ENCODE measurements at places on chromosomes 5 and 9. TPM values are rescaled to one million over a fixed set of nuclear protein-coding genes. Genes with fewer than 3 reads are reported as not detected.
A peak's percentile ranks its signal among the peaks of the same experiment; 100 is the strongest.

DNA sequence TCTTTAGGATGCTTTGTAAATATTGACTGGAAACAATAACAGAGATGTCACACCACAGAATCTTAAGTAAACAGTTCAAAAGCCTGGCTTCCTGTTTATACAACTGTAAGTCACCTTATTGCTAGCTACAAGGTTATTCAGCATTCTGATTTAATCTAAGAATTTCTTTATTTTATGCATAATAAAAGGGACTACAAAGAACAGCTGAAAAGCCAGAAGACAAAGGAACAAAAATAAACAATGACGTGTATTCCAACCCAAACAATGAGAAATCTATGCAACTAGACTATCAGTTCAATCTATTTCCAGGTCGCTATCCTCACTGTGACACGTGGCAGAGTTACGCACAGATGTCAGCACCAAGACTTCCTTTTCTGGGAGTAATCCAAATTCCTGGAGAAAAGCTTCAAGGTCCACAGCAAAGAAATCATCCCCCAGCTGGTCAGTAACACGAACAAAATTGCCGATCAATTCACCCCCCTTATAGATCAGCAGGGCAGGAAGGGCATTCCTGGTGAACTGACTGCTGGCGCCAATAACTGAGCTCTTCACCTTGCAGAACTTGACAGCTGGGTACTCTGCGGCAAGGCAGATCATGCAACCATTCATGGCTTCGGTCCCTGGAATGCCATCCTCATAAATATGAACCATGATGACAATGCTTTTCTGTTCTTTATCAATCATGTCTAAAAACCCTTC lies 8.4 kb downstream of the PDCL start:
- peak; percentile 36 for DNase-seq

DNA sequence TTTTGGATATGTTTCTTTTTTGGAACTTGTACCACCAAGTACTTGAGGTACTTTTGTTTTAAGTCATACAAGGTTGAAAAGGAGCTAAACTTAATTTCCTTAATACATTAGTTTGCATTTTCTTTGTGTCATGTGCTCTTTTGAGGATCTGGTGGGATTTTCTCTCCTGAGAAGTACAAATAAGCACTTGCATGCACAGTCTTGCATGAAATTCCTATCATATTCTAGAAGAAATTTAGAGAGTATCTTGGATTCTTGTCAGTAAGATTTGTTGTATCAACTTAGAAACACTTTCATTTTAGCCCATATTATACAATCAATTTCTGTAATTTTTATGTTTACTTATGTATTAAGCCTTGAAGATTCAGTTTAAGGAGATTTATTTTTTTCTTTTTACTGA lies 64.9 kb downstream of the CCNH start:
- no peak for DNase-seq

DNA sequence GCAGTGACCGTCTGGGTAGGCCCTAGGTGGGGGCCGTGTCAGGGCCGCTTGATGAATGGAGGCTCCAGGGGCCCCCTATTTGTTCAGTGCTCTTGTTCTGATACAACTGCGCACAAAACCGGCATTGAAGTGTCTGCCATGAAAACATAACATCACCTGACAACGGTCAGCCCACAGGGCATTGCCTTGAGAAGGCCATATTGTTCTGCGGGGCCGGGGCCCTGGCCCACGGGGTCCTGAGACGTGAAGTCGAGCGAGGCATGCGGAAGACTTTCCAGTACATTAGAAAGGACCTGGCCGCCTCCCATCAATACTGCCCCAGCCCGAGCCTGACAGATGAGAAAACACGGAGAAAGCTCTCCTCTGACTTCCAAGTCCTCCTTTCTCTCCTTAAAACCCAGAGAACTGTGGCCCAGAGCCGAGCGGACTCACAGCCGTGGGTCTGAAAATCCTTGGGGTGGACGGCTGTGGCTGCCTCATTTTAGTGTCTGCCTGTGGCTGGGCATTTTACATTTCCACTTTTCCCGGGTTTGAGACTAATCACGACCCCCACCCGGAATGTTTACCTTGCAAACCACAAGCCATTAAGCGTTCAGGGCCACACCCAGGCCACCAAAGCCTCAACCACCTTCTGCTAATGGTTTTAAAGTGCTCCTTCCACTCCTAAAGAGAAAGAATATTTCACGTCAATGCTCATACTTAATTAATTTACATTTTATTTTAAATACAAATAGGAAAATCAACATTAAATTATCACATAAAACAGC lies 391.0 kb upstream of the IRX2 start:
- DNase-seq = no peak

DNA sequence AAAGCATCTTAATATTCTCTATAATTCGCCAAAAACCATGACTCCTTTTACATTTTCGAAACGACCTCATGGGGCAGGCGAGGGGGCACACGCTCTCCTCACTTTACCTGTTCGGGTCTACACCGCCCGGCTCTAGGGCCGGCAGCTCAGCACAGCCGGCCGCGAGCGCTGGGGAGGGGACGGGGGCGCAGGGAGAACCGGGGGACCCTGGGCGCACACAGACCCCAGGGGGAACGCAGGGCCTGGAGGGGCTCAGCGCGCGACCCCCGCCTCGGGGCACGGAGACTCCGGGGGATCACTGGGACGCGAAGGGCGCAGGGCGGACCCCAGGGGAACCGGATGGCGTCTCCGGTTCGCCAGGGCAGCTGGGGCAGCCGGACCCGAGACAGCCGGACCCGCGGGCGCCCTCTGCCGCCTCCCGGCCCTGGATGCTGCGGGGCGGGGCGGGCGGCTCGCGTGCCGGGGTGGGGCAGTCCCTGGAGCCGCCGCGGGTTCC lies at the start of gene AHRR:
Gene AHRR (plus strand): TSS at position 485 of the 496 bp plus-strand sequence. CDS start 22,189 bp downstream, outside the sequence.
- no peak for DNase-seq

DNA sequence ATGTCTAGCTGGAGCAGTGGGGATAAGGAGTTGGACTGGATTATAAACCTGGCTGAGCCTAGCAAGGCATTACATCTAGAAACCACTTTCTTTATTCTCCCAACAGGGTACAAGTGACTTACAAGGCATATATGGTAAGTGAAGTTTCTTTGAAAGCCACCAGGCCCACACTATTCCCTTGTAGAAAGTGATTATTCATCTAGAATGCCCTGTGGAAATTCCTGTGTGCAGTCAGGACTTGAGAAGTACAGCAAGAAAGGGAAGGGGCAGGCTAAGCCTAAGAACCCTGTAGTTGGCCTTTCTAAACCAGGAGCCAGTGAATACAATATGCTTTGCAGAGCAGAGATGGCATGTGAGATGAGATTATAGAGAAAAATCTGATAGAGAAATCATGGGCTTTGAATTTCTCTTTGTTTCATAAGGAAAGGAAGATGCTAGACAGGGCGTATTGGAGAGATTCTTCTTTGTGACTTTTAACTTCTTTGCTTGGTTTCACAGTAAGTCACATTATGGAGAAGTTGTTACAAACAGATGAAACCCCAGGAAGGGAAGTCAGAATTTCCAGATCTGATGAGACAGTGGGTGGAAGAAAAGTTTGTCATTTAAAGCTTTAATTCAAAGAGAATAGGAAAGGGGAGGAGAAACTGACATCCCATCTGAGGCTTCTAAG lies 321.7 kb downstream of the NDUFS4 start:
- DNase-seq = no peak

DNA sequence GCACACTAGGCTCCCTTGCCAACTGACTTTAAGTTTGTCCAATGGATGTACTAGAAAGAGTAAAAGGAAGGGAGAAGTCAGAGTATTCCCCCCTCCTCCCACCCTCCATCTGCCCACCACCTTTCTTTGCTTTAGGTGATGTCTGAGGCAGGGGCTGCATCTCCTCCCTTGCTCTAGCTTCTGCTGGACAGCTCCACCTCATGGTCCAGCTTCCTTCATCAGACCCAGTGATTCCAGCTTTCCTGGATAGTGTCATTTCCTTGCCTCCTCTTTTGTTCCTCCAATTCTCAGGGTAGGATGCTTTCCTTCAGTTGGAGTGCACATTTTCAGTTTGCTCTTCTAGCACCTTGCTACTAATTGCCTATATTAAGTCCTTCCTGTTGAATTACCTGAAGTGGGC lies 67.4 kb downstream of the RAD23B start:
- DNase-seq = no peak

GRCh38 chr5:40046792-40047191 lies 622.0 kb upstream of the DAB2 start:
- DNase-seq = no peak

DNA sequence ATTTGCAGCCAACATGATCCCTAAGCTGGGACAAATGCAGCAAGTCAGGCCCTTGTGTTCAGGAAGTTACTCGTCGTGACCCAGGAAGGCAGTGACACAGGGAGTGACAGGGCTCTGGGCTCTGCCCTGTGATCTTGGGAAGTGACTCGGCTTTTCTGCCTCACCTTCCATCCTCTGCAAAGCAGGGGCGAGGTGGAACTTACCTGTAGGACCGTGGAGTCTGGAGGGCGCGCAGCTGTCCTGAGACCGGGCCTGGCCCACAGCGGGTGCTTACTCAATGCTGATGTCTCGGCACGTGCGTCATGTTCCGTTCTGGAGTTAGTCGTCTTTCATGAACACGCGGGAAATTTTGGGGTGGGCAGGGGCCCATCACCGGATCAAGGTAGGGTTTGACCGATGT lies 22.8 kb upstream of the LPCAT1 start:
- DNase-seq = peak; percentile 58

DNA sequence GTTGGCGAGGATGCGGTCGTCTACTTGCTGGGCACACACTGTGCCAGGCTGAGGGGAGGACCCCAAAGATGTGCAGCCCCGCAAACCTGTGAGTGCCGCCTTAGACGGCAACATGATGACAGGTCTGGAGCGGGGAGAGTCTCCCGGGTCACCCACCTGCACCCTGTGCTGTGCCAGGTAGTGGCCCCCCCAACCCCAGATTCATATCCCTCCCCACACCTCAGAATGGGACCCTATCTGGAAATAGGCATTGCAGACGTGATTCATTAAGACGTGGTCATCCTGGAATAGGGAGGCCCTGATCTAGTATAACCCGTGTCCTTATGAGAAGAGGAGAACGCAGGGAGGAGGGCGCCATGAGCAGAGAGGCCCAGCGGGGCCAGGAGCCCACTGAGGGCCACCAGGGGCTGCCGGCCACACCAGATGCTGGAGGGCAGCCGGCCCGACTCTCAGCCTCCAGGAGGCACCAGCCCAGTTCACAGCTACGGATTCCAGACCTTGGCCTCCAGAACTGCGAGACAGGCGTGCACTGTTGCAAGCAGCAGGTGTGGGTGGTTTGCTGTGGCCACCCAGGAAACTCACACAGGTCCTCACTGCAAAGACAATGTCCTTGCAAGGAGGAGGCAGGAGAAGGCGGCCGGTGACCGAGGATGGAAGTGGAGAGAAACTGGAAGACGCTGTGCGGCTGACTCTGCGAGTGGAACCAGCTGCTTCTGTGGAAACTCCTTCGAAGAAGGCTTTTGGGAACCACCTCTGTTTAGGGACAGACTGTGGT lies 131.9 kb upstream of the LPCAT1 start:
- peak; percentile 42 for DNase-seq

DNA sequence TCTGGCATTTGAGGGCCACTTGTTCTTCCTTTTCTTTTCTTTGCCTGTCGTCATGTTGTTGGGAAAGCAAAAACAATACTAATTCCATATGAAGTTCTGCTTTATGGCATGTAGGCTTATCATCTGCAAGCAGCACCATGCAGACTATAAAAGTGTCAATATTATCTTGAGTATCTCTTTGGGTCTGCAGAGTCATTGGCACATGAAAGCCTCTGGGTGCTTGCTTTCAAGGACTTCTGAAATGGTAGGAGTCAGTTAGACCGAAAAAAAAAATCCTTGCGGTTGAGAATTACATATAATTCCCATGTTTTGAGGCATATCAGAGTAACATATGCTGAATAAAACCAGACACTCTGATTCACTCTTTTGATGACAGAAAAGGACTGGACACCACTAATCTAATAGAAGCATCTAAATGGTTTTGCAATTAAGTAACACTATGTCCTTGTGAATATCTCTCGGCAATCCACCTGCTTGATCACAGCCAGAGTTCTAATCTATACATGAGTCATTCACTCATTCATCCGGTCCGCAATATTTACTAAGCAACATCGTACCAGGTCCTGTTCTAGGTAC lies 44.4 kb downstream of the GNAQ start:
- DNase-seq = no peak

GRCh38 chr5:141637767-141638419 lies 1.1 kb downstream of the RELL2 start:
- DNase-seq = no peak

- no peak for DNase-seq
Measured at GRCh38 chr9:32394381-32395049, 10.1 kb downstream of the ACO1 start.

DNA sequence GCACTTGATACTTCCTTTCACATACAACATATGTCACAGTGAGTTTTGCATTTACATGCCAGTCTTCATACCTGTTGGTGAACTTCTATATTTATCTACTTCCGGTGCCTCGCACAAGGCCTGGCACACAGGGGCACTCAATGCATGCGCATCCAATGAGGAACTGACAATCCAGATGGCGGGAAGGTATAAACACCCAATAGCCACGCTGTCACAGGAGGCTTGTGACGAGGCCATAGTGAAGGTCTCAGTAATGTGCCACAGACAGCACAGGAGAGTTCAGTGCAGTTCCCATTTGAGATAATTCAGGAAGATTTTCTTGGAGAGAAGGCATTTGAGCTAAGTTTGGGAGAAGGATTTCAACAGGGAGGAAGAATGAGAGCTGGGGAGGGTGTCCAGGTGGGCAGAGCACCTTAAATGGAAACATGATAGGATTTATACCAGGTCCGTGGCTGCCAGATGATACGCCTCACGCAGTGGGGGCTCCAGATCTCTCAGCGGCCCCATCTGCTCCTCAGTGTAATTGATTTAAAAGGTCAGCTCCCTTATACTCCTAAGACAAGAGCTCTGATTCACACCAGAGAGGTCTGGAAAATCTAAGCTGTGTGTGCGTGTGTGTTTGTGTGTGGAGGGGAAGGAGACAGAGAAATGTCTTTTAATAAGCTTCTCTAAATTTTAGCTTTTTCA lies 206.2 kb downstream of the DCP2 start:
- no peak for DNase-seq

DNA sequence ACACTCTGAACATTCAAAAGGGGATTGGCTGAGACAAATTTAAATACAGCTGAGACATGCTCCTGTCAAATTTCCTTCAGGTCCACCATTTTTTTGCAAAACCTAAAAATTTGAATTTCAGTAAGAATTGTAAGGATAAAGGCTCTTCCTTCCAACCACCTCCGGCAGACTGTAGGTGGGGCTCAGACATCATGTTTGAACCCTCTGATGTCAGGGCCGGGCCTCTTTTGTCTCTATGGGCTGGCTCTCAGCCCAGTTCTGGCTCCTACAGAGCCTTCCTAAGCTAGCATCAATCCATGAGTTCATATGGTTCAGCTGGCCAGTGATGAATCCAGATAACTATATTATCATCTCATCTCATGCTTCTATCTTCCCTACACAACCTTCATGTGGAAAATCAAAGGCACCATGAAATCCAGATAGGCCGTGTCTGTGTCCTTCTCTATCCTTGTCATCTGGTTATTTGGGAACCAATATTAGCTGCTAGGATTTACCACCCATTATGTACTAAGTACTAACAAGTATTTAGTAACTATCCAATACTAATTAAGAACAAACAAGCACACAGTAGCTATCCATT lies 44.2 kb downstream of the NIPSNAP3B start:
- no peak for DNase-seq

- DNase-seq = no peak
Measured at GRCh38 chr5:64457846-64458245, 48.0 kb upstream of the RGS7BP start.

The NEUROG1 gene
- not detected for total RNA-seq

The ADGRD2 gene
- not detected for total RNA-seq

The DPYSL3 gene
- total RNA-seq = 45.3 TPM

The SPINK6 gene
- total RNA-seq = not detected

The MEIKIN gene
- total RNA-seq = not detected

The ZDHHC11 gene
- 16.2 TPM for total RNA-seq

The DBH gene
- total RNA-seq = not detected

The DCTN3 gene
- total RNA-seq = 154 TPM

The IL13 gene
- total RNA-seq = not detected

The BRD8 gene
- 20.2 TPM for total RNA-seq

The SPINK9 gene
- total RNA-seq = not detected
